ENCODE measurements at places on chromosomes 11 and 22.
A peak's percentile ranks its signal among the peaks of the same experiment; 100 is the strongest.

DNA sequence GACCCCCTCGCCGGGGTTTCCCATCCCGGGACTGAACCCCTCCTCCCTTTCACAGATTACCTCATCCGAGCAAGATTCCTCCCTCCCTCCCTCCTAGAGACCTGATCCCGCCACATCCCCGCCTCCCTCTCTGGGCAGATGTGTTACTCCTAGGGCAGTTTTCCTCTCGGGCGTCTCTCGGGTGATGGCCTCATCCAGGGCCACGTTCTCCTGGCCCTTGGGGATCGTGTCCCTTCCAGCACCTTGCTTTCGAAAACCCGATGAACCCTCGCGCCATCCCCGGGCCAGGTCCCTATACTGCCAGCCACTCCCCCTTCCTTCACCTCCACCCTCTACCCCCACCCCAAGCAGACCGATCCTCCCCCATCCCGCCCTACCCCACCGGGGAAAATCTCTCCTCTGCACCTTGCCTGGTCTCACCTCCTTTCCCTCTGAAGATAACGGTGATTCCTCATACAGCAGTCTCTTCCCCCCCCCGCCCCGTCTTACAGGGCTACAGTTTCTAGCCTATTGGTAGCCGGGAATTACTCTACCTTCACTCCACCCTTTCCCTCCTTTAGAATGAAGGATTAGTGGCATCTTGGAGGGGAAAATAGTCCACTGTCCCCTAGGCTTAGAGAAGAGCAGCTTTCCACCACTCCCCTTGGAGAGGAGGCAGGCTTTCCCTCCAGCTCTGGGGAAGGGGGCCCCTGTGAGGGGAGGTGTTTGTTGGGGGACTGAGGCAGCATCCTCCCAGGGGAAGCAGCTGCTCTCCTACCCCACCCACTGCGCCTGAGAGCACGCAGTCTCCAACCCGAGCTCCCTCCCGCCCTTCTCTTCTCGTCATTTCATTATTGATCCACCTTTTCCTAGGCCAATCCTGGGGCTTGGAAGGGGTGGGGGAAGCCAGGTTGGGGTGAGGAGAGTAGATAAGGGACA is 1.2 kb downstream of the KMT2A start:
- no peak for DNase-seq

DNA sequence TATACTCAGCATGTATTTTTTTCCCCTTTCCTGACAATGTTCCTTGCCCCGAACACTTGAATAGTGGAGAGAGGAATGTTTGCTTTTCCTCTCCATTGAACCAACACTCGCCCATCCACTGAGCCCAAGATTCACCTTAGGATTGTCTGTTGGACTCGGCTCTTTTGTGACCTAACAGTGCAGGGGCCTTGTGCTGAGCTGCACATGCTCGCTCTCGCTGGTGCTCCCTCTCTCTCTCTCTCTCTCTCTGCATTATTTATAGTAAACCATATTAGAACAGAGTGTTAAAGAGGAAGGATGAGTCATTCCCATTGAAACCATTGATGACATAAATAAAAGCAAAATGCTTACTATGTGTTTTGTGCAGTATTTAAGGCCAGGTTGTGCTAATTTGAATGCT is 20.7 kb downstream of the ZBTB16 start:
- DNase-seq, result no peak

DNA sequence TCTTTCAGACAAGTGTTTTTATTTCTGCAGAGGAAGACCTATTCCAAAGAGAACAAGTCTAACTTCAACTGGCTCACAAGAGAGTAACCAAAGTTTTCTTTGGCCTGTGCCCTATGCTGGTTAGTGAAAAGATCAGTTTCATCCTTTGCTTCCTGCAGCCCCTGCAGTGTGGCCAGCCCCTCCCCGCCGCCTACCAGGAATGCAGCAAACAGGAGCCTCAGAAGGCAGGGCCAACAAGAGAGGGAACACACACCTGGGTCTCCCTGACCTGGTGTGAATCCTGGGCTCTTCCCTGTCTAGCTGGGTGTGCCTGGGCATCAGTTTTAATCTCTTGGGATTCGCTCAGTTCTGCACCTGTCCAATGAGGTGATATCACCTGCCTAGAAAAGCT is 21.5 kb upstream of the SCARF2 start:
- no peak for DNase-seq

DNA sequence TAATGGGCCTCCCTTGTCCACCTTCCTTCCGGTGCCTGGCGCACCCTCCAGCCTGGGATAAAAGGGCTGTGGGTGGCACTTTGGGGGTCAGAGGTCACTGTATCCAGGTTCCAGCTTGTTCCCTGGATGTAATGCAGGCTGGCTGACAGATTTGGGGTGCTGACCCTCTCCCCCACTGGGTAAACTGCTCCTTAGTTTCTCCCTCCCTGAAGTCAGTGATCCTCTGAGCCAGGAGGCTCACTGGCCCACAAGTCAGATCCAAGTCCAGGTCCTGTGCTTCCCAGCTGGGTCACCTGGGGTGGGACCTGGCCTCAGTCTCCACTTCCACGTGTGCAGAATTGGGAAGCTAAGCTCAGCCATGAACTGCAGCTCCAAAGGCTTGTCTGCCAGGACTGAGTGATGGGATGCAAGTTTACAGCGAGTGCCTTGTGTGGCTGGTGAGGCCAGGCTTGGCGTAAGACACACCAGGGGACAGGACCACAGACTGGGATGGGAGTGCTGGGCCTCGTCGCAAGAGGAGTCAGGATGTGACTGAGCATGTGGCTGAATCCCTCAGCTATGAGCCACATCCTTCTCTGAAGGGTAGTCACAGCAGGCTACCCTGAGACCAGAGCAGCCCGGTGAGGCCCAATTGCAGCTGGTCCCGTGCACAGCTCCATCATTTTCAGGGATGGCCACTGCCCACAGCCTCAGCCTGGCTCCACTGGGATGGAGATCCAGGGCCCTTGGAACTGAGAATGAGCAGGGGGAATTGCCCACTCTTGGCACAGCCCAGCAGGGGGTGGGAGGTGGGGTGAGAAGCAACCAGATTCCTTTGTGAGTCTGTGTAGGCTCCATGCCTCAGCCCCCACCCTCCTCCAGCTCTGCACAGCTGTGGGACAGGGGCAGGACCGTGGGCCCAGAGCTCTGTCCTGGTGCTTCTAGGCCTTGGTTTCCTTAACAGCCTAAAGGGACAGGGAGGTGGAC is 7.2 kb downstream of the SHISA8 start:
- no peak for DNase-seq

- DNase-seq, result no peak
Observed at GRCh38 chr11:75029836-75030631, 41.3 kb downstream of the NEU3 start.

- no peak for DNase-seq
Observed at GRCh38 chr22:21948824-21949568, 3.7 kb downstream of the PPM1F start.

GRCh38 chr11:69215216-69215615 is 59.5 kb downstream of the SMIM38 start:
- no peak for DNase-seq

DNA sequence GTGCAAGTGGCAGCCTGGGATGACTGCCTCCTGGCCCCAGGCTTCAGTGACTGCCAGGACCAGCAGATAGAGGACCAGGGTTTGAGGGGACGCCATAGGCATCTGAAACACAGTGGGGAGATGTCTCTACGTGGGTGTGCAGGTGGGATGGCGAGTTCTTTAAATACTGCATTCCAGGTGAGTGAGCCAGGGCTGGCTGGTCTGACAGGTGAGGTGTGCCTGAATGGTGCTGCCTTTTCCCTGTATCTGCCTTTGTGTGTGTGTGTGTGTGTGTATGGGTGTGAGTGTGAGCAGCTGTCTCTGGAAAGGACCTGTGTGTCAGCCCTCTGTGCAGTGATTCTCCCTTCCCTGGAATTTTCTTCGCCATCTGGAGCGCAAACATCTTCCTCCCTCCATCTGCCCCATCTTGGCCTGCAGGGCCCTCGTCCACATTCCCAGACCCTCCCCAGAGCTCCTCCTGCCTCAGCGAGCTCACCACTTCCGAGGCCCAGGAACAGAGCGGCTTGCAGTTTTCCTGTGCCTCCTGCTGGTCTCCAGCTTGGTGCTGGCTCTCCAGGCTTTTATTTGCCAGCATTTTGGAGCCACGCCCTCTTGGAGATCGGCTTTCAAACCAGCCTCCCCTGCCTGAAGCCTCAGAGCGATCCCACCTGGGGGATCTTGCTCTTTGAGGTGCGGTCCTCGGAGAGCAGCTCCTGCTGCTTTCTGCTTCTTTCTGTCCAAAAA is at the start of gene GPHA2:
Gene GPHA2, minus strand, starts transcription at position 535 of the 723 bp plus-strand sequence. Its CDS starts 433 bp downstream, at position 102.
- DNase-seq, result peak; percentile 66

GRCh38 chr22:36075230-36075629 is 46.6 kb upstream of the RBFOX2 start:
- no peak for DNase-seq

DNA sequence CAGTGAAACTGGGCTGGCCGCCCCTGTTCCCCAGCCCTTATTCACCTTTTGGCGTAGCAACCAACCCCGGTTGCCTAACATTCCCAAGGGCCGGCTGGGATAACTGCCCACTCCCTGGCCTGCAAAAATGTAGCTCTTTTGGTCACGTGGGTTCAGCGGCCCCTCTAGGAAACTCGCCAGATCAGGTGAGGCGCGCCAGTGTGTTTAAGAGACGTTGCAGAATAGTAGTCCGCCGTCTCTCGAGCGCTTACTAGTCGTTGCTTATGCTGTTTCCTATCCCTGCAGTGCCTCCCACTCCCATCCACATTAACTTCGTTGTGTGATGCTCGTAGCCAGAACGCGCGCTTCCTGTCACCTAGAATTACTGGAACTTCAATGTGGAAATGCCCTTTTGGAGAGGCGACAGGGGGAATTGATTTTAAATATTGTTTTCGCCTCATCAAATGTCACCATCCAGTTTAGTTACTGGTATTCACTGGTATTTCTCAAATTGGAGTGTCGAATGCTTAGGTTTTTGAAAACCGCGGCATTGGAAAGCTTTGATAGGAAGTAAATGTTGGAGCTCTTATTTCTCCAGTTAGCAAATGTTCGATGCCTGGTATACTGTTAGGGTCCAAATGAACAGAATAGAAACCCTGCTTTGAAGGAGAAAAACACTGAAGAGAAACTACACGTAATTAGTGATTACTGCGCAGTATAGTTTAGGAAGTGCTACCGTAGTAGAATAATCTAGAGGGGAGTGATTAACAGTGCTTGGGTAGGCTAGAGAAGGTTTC is 823 bp downstream of the CEP57 start:
- peak; percentile 56 for DNase-seq

GRCh38 chr11:35107861-35108260 is 31.1 kb upstream of the CD44 start:
- DNase-seq, result no peak

GRCh38 chr11:128709402-128709801 is 15.5 kb downstream of the FLI1 start:
- no peak for DNase-seq

DNA sequence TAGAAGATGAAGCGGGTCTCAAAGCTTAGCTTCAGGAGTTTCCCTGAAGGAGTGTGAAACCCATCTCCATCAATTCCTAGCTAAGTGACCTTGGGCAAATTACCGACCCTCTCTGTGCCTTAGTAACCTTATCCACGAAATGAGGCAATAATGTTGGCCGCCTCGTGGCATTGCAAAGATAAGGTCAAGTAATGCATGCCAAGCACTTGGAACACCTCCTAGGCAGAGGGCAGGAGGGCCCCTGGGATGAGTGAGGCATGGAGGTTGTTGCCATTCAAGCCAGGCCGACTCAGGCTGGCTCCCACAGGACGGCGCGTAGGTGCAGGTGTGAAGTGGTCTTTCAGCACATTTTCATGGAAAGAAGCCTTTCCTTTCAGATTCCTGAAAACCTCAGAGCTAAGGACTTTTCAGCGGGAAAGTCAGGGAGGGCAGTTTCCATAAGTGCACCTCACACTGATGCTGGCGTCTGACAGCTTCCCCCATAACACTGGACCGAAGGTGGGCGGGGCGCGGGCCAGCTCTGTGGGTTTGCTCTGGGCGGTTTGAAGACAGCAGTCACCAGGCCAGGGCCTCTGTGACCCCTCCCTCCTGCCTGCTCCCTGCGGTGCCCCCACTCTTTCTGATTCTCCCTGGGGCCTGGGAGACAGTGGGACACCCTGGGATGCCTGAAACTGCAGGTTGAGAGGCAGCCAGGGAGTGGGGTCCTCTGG is 25.2 kb downstream of the RPS6KA4 start:
- no peak for DNase-seq

DNA sequence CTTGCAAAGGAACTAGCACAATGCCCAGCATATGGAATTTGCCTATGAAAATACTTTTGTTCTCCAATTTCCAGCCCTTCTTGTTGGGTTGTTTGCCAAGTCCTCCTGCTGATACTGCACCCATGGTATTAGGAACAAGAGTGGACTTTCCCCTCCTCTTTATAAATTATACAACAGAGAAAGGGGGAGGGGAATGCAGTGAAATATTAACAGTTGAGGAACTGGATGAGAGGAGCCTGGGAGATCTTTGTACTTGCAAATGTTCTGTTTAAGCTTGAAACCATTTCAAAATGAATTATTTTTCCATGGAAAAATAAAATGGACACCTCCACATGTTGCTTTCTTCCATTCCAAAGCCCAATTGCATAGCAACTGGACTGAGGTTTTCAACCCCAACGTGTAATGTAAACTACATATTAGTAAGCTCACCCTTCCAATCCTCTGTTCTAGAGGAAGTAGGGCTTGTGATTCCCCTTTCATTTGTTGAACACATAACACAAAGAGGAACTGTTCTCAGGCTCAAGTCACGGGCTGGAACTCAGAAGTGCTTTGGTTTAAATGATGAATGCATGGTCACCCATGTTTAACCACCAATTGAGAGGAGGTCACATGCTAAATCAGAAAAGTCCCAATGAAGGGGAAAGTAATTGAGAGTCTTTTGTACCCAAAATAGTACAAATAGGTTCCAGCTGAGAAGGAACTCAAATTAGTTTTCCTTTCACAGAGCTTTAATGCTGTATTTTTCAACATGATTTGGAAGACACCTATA is 66.2 kb upstream of the ZC3H12C start:
- DNase-seq, result peak; percentile 16

- DNase-seq, result no peak
Observed at GRCh38 chr11:279040-279965, 1.1 kb downstream of the NLRP6 start.

GRCh38 chr22:42893371-42894150 is 36.5 kb upstream of the ARFGAP3 start:
- no peak for DNase-seq

- DNase-seq, result no peak
Observed at GRCh38 chr11:113728814-113729213, 22.7 kb upstream of the TMPRSS5 start.

- DNase-seq, result no peak
Observed at GRCh38 chr11:83682611-83682973, 396.4 kb upstream of the CCDC90B start.

DNA sequence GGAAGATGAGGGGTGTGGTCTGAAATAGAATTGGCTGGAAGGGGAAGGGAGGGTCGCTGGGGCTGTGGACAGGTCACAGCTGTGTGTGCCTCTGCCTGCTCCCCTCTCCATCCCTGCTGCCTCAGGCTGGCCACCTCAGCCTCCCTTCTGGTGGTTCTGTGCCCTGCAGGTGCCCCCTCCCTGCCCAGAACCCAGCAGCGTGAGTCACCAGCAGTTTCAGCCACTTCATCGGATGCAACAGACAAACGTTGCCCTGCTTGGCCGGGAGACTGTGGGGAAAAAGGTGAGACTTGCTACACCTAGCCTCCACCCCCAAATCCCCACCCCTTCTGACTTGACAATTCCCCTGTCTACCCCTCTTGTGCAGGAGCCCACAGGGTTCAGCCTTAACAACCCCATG is 21.8 kb upstream of the LRRC10B start:
- DNase-seq, result no peak

GRCh38 chr11:106275151-106275550 is 197.7 kb downstream of the AASDHPPT start:
- DNase-seq, result no peak

- DNase-seq, result peak; percentile 31
Observed at GRCh38 chr11:91946397-91946951, 278.1 kb upstream of the FAT3 start.

All from left renal cortex interstitium (tissue), 4 donors.